Activated CD8-positive, alpha-beta memory T cell treated with anti-CD3 and anti-CD28 coated beads for 1 hour (primary cell): ENCODE measurements at places on chromosomes 3 and 15.

DNA sequence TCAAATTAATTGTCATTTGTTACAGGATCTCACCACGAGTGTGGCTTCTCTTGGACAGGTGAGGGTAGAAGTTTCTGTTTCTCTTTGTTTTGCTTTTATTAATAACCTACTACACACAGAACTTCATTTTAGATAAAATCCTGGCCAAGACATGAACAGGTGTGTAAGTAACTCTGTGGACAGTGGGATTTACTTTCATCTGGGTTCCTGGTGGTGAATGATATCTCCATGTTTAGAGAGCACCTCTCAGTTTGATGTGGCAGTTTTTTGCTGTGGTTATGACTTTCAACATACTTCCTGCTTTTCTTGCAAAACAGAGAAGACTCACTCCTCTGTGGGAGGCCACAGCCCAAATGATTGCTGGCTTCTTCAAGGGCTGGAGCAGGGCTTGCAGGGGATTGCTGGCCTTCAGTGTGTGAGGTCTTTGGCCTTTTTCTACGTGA, 71.1 kb upstream of the XCR1 start:
- DNase-seq = no peak

GRCh38 chr3:173584838-173585831, 187.6 kb downstream of the NLGN1 start:
- DNase-seq = no peak

DNA sequence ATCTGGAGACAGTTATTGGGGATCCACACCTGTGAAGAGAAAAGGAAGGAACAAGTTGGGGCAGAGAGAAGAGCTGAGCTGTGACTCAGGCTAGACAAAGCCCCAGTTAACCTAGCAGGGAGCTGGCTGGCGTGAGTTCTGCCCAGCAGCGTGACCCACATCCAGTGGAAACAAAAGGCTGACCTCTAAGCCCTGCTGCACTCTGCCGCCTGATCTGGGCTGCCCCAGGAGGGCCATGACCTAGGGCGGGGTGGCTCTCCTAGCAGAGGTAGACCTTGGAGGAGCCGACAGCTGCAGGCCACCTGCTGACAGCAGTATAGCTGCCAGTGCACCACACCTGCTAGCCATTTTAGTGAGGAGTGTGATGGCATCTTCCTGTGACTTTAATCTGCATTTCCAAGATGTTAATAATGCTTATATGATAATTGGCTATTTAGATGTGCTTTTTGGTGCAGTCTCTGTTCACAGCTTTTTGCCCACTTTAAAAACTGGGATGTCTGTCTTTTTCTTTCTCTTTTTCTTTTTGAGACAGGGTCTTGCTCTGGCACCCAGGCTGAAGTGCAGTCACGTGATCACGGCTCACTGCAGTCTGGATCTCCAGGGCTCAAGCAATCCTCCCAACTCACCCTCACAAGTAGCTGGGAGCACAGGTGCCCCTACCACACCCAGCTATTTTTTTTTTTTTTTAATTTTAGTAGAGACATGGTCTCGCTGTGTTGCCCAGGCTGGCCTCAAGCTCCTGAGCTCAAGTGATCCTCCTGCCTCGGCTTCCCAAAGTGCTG, 78.1 kb downstream of the LSM3 start:
- DNase-seq = no peak

- no peak for DNase-seq
These were observed 823.0 kb downstream of the CADM2 start for GRCh38 chr3:85781806-85782205.
